ENCODE measurements at places on chromosomes 6 and 20. TPM values are rescaled to one million over a fixed set of nuclear protein-coding genes. Genes with fewer than 3 reads are reported as not detected.

Gene PPP1R16B
- total RNA-seq: 8.2 TPM

Gene ZFP64
- total RNA-seq: 29.0 TPM

Gene DEFB125
- not detected for total RNA-seq

Gene E2F1
- 57.9 TPM for total RNA-seq

Gene B3GAT2
- total RNA-seq: 0.24 TPM

Gene SALL4
- 276 TPM for total RNA-seq

Gene STXBP5
- 8.4 TPM for total RNA-seq

Gene ASIP
- not detected for total RNA-seq

Gene NUP153
- 96.1 TPM for total RNA-seq

Measured in H9 (cell line).